ENCODE measurements at places on chromosomes 7 and 10.

DNA sequence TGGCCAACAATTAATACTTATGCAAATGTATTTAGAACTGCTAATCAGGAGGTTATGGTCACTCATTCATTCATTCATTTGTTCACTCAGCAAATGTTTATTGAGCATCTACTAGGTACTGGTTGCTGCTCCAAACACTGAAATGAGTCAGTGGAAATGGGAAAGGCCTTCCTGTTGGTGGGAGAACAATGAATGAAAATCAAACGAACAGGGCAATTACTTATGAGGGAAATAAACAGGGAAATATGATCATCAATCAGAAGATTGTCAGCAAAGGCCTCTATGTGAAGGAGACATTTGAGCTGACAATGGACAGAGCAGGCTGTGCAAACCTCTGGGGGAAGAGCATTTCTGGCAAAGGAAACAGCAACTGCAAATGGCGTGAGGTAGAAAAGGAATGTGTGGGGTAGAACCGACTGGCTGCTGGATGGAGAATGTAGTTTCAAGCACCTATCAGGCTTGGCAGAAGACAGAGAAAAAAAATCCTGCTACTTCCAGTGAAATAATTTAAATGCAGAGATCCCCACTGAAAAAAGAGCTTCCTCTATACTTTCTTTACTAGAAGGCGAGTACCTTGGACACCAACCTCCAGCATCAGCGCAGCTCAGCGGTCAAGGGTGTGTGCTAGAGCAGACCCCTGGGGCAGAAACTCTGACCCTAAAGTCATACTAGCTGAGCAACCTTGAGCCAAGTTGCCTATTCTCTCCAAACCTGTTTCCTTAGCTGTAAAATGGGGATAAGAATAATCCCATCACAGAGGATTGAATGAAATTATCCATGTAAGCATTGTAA is 108.8 kb upstream of the EEPD1 start:
- no peaks in the 10 kb centered on the region for H3K36me3 ChIP-seq
- H3K27me3 ChIP-seq: no peaks in the 10 kb centered on the region
- H3K27ac ChIP-seq: no peak overlapping the region
- H3K4me1 ChIP-seq: no peaks in the 10 kb centered on the region
- DNase-seq: no peak
- no peak overlapping the region for H3K4me3 ChIP-seq

GRCh38 chr7:122989041-122989440 is 6.5 kb downstream of the TAS2R16 start:
- no peaks in the 10 kb centered on the region for H3K4me1 ChIP-seq
- H3K27ac ChIP-seq: no peak overlapping the region
- no peak for DNase-seq

- H3K4me3 ChIP-seq: no peak overlapping the region
- H3K27ac ChIP-seq: no peak overlapping the region
- no peaks in the 10 kb centered on the region for H3K4me1 ChIP-seq
- no peaks in the 10 kb centered on the region for H3K36me3 ChIP-seq
- no peaks in the 10 kb centered on the region for H3K27me3 ChIP-seq
These were observed 311.7 kb downstream of the GATA3 start for GRCh38 chr10:8365935-8366911.

DNA sequence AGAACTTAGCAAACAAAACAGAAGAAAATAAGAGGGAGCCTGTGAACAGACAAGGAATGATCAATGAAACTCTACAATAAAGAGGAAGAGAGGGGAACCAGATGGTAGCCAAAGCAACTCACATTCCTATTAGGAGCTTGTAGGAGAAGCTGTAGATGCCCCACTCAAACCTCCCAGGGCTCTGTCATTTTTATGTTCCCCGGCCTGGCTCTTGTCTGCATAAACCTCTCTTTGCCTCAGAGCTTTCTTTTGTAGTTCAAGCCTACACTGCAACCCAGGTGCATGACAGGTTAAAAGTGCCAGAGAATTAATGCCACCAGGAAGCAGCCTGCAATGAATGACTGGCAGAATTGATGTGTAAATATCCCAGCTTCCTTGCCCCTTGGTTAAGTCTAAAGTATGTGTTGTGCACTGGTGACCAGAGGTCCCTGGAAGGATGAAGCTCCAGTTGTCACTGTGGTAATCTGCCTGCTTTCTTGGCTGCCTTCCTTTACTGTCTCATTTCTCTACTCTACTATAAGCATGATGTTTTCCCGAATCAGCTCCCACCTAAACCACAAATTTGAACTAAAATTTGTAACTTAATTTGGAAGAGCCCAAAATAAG is 40.4 kb downstream of the HDAC9 start:
- H3K4me3 ChIP-seq: no peak overlapping the region
- H3K27ac ChIP-seq: no peak overlapping the region
- H3K4me1 ChIP-seq: no peaks in the 10 kb centered on the region
- H3K36me3 ChIP-seq: no peaks in the 10 kb centered on the region

DNA sequence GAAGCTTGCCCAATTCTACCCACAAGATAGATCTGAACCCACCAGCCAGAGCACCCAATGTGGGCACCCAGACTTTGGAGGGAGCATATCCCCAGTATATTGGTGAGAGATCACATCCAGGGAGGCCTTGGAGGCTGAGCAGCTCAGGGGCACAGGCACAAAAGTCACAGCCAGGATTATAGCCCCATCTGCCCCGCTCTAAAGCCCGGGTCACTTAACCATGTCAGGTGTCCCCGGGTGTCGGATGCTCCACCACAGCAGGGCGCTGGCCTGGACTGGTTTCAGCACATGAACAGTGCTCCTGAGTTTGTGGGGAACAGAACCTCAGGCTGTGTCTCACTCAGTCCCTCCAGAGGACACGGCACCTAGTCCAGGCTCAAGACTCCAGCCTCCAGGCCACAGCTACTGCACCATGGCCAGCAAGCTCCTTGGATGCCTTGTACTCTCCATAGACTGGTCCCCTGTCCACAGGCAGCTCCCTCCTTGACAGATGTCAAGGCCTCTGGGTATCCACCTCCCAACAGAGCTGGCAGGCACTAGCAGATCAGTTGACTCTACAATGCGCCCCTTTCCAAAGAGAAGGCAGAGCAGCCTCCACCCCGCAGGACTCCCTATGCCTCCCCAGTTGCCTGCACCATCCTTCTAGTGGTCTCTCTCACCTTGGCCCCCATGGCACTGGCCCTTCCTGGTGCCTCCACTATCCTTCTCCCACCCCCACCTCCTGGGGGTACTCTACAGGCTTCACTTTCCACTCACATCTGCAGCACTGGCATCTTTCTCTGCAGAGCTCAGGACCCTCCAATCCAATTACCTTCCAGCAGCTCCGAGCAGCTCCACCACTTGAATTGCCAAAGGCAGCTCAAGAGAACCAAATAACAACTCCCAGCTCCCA is 306.0 kb downstream of the GRID1 start:
- no peak overlapping the region for H3K27ac ChIP-seq
- no peak for DNase-seq
- H3K4me1 ChIP-seq: peaks cover 8% of the 10 kb centered on the region
- no peaks in the 10 kb centered on the region for H3K27me3 ChIP-seq
- H3K36me3 ChIP-seq: no peaks in the 10 kb centered on the region

- no peaks in the 10 kb centered on the region for H3K27me3 ChIP-seq
- H3K27ac ChIP-seq: no peak overlapping the region
- no peaks in the 10 kb centered on the region for H3K4me1 ChIP-seq
- H3K4me3 ChIP-seq: no peak overlapping the region
- DNase-seq: no peak
- no peaks in the 10 kb centered on the region for H3K36me3 ChIP-seq
These were observed 38.9 kb downstream of the POU6F2 start for GRCh38 chr7:39016609-39017008.

DNA sequence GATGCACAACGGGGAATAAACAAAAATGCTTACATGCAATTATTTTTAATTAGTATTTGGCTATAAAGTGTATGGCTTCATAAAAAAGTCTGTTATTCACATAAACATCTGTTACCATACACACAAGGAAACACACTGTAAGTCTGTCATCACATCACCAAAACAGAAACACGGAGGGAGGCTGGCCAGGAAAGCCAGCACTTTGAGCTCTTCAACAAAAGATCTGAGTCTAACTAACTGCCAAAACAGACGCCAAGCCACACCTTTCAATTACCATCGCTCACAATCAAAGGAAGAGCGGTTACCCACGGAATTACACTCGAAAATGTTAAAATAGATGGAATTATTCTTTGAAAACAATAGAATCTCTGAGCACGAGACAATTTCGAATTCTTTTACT is 49.2 kb upstream of the MGMT start:
- peaks cover 2% of the 10 kb centered on the region for H3K27me3 ChIP-seq
- peaks cover 20% of the 10 kb centered on the region for H3K4me1 ChIP-seq
- H3K4me3 ChIP-seq: no peak overlapping the region
- peak; percentile 87 for DNase-seq
- H3K27ac ChIP-seq: no peak overlapping the region

DNA sequence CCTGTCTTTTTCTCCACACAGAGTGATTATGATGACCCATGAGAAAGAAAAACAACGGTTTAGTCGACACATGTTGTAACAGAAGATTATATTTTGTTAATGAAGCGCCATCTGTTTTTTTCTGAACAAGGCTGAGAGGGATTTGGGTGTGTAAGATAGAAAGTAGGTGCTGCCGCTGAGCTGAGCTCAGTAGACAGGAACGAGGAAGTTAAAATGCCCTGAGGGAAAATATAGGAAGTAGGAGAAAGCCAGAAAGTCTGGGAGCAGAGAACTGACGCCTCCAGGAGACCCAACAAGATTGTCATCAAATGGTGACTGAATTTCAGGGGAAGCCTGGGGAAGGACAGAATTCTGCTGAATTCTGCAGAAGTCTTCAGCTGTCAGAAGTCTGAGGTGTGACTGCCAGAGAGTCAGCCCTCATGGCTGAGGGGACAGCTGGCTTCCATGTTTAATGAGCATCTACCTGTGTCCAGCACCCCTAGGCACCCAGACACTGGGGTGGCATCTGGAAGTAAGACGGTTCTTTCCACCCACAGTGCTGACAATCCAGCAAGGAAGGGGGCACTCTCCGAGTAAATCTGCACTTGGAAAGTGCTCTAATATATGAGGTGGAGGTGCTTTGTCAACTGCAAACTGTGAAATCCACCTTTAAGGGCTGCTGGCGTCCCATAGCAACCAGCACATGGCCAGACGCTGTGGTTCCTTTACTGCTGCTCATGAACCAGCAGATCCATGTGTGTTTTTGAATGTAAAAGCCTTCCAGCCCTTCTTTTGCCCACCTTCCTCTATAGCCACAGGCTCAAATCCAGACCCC is 12.5 kb upstream of the TSPAN15 start:
- peaks cover 7% of the 10 kb centered on the region for H3K4me1 ChIP-seq

DNA sequence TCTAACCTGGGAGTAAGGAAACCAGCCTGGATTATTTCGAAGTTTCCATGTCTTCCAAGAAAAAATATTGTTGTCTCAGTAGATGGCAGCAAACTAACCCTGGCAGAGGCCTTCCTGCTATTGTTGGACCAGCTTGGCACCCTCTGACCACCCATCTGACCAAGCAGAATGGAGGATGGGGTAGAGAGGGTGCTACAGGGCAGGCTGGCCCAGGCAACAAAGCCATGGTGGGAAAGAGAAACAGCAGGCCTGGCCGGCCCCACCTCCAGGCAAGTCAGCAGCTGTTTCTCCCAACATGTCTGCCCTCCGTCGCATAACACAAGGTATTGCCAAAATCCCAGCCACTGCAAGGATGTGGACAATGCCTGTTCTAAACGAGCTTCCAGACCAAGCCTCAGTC is 95.0 kb downstream of the FAM53B start:
- H3K27me3 ChIP-seq: no peaks in the 10 kb centered on the region
- H3K36me3 ChIP-seq: peaks cover 34% of the 10 kb centered on the region
- no peak overlapping the region for H3K4me3 ChIP-seq
- peaks cover 88% of the 10 kb centered on the region for H3K4me1 ChIP-seq
- DNase-seq: peak; percentile 43

DNA sequence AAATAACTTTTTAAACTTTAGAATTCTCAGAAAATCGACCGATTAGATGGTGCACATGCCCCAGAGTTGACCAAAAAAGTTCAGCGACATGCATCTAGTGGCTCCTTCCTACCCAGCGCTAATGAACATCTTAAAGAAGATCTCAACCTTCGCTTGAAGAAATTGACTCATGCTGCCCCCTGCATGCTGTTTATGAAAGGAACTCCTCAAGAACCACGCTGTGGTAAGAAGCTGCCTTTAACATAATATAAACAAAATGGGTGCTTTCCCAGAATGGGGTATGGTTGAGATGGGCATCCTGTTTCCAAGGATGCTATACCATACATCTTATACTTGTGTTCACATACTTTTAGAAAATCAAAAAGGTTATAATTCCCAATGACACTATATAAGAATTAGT is 24.6 kb downstream of the GLRX3 start:
- H3K36me3 ChIP-seq: peaks cover 2% of the 10 kb centered on the region
- H3K4me3 ChIP-seq: no peak overlapping the region
- H3K27ac ChIP-seq: no peak overlapping the region
- no peaks in the 10 kb centered on the region for H3K4me1 ChIP-seq
- no peak for DNase-seq

- H3K4me3 ChIP-seq: no peak overlapping the region
- no peak for DNase-seq
- no peaks in the 10 kb centered on the region for H3K27me3 ChIP-seq
- no peak overlapping the region for H3K27ac ChIP-seq
- no peaks in the 10 kb centered on the region for H3K4me1 ChIP-seq
These were observed 588.6 kb upstream of the LRRTM3 start for GRCh38 chr10:66337211-66337610.

DNA sequence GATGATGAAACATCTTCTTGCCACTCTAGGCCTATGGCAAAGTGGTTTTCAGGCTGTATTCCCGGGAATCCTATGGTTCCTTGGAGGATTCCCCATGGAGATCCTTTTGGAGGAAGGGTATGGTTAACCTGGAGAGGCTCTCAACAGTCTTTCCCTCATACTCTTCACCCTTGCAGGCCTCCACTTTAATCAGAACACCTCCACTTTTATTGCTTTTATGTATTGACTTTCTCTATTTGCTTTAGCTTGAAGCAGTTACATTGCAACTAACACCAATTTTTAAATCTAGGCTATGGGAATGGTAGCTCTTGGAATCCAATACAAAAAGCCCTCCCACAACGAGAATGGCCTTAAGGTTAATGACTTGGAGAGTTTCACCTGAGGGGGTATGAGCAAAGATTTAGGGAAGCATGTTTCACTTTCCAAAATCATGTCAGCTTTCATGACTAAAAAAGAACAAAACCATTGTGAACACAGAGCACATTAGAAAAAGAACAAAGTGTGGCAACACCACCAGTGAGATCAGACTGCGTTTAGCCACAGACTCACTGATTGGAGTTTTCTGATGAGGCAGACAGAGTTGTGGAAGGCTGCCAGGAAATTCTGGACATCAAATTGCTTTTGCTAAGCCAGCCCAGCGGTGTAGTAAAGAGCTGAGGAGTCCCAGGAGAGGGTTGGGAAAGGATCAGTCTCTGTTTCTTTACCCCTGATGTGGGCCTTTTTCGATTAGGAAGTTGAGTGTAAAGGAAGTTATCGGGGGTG is 130.4 kb upstream of the BMPER start:
- DNase-seq: no peak
- no peaks in the 10 kb centered on the region for H3K4me1 ChIP-seq

DNA sequence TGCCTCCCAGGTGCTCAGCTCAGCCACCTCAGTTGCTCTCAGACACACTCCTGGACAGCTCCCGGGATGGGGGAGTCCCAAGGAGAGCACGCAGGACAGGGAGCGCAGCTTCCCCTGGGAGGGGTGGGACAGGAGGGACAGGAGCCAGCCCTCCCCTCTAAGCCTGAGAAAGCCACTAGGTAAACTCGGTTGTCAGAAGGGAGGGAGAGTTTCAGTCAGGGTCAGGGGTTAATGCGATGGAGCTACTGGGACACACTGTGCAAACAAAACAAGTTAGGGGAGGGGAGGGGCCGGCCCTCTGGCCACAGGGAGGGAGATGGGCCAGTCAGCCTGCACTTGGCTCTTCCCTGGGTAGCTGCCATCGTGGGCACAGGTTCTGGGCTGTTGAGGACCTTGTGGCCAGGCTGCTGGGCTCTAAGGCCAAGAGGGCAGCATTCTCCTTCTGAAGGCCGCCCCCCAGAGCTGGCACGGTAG is 31.1 kb downstream of the KAZALD1 start:
- H3K36me3 ChIP-seq: no peaks in the 10 kb centered on the region
- no peak for DNase-seq
- H3K27ac ChIP-seq: no peak overlapping the region
- peaks cover 11% of the 10 kb centered on the region for H3K4me1 ChIP-seq
- H3K4me3 ChIP-seq: no peak overlapping the region
